ENCODE measurements at places on chromosomes 4 and X. TPM values are rescaled to one million over a fixed set of nuclear protein-coding genes. Genes with fewer than 3 reads are reported as not detected.

Gene TMEM271
- total RNA-seq, result 11.6 TPM

Gene PNMA3
- total RNA-seq, result 12.3 TPM

Gene TCEAL2
- total RNA-seq, result 26.6 TPM

Gene SUPT20HL2
- total RNA-seq, result not detected

Gene CDKL2
- total RNA-seq, result 41.8 TPM

Gene PLCXD1
- 8.1 TPM for total RNA-seq

Gene CYTL1
- 0.49 TPM for total RNA-seq

Gene ACE2
- 0.49 TPM for total RNA-seq

Gene TLR10
- total RNA-seq, result 0.74 TPM

Gene CD99L2
- 38.1 TPM for total RNA-seq

Gene ENPP6
- 2.2 TPM for total RNA-seq

Gene DDX53
- not detected for total RNA-seq

Gene PIR
- 2.0 TPM for total RNA-seq

Gene REELD1
- not detected for total RNA-seq

Gene KLHL4
- 36.1 TPM for total RNA-seq

Gene BDH2
- 12.5 TPM for total RNA-seq

Gene SPP1
- 73.0 TPM for total RNA-seq

Gene CDK16
- total RNA-seq, result 65.6 TPM

Gene CENPE
- 3.4 TPM for total RNA-seq

Gene DRD5
- total RNA-seq, result 0.74 TPM

Gene MAGEB1
- total RNA-seq, result not detected

Gene MAGEA10
- total RNA-seq, result not detected

Gene DUSP9
- total RNA-seq, result 1.7 TPM

Gene CTAG2
- total RNA-seq, result not detected

Gene ANAPC4
- 43.8 TPM for total RNA-seq

Gene NKX1-1
- total RNA-seq, result not detected

Gene LANCL3
- 1.5 TPM for total RNA-seq

Gene CT83
- total RNA-seq, result not detected

Gene PSAPL1
- under 0.01 TPM for total RNA-seq

Gene OTC
- total RNA-seq, result under 0.01 TPM

Gene CT45A1
- total RNA-seq, result not detected

Gene CT47B1
- not detected for total RNA-seq

Gene SSX3
- total RNA-seq, result not detected

Gene PPP1R3F
- total RNA-seq, result 9.6 TPM

Gene ARMCX4
- 11.8 TPM for total RNA-seq

Gene SHROOM2
- total RNA-seq, result 17.9 TPM

Gene SH3BGRL
- 86.5 TPM for total RNA-seq

Gene HSFX2
- not detected for total RNA-seq

Gene SMIM43
- total RNA-seq, result 2.5 TPM

Gene PRRG1
- total RNA-seq, result 5.4 TPM

Gene NHS
- 5.7 TPM for total RNA-seq

Gene IL21
- not detected for total RNA-seq

Gene GLUD2
- total RNA-seq, result 0.49 TPM

Gene GUCY1A1
- total RNA-seq, result 109 TPM

Gene COX7B2
- total RNA-seq, result not detected

Gene RTL9
- total RNA-seq, result 0.25 TPM

Gene TMSB15A
- total RNA-seq, result 155 TPM

Gene FAM236B
- total RNA-seq, result not detected

Gene CLTRN
- total RNA-seq, result 0.25 TPM

Gene ZNF280C
- total RNA-seq, result 8.4 TPM

Gene SPIN2A
- total RNA-seq, result 0.74 TPM

Gene GLRA2
- 86.8 TPM for total RNA-seq

Gene NRK
- total RNA-seq, result 0.25 TPM

Gene PDCL2
- not detected for total RNA-seq

Gene DKK2
- total RNA-seq, result 2.7 TPM

Gene RNF128
- 0.98 TPM for total RNA-seq

Gene GAGE13
- total RNA-seq, result not detected
